ENCODE measurements at places on chromosomes 3 and 15. TPM values are rescaled to one million over a fixed set of nuclear protein-coding genes. Genes with fewer than 3 reads are reported as not detected.

B3GNT5 gene
- 0.73 TPM for total RNA-seq

PARP3 gene
- 6.4 TPM for total RNA-seq

NPHP3 gene
- total RNA-seq = 25.5 TPM

LRRK1 gene
- 0.60 TPM for total RNA-seq

EXD1 gene
- total RNA-seq = not detected

SV2B gene
- not detected for total RNA-seq

ECE2 gene
- total RNA-seq = not detected

NUSAP1 gene
- 2.2 TPM for total RNA-seq

SERINC4 gene
- total RNA-seq = not detected

HHLA2 gene
- 0.36 TPM for total RNA-seq

DNAH1 gene
- 49.7 TPM for total RNA-seq

RTP1 gene
- not detected for total RNA-seq

JAGN1 gene
- 14.4 TPM for total RNA-seq

RPP25 gene
- 0.45 TPM for total RNA-seq

INSYN1 gene
- total RNA-seq = not detected

CNTN3 gene
- total RNA-seq = not detected

PIGZ gene
- total RNA-seq = 0.61 TPM

MUSTN1 gene
- 10.7 TPM for total RNA-seq

CPEB1 gene
- total RNA-seq = 0.61 TPM

GPR15 gene
- 8.4 TPM for total RNA-seq

GOLGA6B gene
- total RNA-seq = 0.22 TPM
